Kasumi-1 (cell line): ENCODE measurements at places on chromosomes 6 and 20.

- no peak for DNase-seq
These were observed 186.7 kb downstream of the TFAP2C start for GRCh38 chr20:56815796-56816195.

- no peak for DNase-seq
These were observed 167.9 kb downstream of the PREX1 start for GRCh38 chr20:48659858-48660257.

DNA sequence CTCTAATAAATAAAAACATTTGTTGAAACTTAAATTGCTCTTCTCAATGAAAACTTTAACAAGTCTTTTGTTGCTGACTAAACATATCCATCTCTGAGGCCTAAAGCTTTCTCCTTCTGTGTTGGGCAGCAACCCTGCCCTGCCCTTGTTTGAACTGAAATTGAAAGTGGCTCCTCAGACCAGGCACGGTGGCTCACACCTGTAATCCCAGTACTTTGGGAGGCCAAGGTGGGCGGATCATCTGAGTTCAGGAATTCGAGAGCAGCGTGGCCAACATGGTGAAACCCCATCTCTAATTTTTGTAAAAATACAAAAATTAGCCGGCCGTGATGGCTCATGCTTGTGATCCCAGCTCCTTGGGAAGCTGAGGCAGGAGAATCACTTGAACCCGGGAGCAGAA is 29.2 kb upstream of the GNRH2 start:
- DNase-seq = no peak

- DNase-seq = no peak
These were observed 21.0 kb downstream of the KCNK5 start for GRCh38 chr6:39208223-39208739.

DNA sequence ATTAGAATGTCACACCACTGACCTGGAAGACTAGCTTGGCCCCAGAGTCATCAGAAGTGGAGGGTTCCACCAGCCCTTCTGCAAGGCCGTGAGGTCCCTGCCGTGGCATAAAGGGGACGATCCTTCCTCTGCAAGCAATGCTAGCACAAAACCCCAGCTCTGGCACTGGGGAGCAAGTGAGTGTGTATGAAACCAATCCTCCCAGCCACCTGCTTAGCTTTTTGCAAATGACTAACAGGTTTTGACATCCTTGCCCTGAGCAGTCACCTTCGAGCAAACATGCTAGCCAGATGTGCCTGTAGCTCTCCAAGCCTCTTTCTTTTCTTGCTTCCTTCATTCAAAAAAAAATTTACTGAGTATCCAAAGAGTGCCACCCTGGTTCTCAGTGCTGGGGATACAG is 8.6 kb downstream of the SULF2 start:
- no peak for DNase-seq

GRCh38 chr20:561437-562231 is 18.0 kb upstream of the CSNK2A1 start:
- peak; percentile 75 for DNase-seq
